Cortex of kidney (tissue), 1 donor: ENCODE measurements at places on chromosomes 11 and 22.

- DNase-seq, result no peak
These were observed 38.5 kb upstream of the NAV2 start for GRCh38 chr11:19673924-19674729.

GRCh38 chr22:33922349-33922681, 2.0 kb upstream of the LARGE1 start:
- no peak for DNase-seq

DNA sequence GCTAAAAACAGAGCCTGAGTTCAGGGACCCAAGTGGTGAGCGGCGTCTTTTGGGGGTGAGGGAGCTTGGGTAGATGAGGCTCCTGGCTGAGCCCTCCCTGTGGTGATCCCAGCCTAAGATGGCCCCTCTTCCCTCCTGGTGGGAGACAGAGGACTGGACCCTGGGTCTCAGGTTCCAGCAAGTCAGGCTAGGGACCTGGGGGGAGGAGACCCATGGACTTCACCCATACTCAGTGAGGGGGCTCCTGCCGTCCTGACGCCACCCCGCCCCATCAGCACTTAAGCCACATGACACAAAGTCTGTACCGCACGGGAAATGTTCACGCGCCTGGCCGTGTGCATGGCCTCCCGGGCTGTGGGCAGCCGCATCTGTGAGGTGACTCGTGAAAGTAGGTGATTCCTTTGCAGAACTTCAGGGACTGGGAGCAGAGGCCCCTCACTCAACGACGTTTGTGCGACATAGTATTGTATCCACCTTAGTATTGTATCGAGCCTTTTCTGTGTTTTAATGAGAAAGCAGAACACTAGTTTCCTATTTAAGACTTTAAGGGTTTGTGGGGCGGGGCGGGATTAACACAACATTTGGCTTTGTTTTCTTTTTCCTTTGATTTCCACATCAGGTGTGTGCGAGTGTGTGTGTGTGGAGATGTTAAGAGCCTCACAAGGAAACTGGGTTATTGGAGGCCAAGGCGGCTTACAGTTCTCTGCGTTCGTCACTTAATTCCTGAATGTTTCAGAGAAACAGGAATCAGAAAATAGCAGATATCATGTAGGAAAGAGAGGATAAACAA, 18.4 kb upstream of the TMEM191C start:
- no peak for DNase-seq

DNA sequence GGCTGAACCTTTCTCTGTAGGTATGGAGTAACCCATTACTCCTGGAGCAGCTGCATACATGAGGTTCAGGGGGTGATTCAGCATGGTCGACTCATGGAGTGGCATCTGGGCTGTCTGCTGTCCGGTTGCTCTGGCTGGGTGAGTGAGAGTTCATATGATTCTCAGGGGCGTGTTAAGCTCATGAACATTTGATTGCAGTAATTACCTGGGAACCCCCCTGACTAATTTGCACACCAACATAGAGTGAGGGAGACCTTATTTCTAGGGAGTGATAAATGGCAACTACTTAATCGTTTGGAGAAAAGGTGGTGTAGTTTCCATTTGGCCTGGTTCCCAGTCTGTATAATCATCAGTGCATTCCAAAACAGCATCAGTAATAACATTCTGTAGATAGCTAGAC, 661.9 kb downstream of the ETS1 start:
- no peak for DNase-seq

GRCh38 chr22:50546326-50547262, 895 bp downstream of the KLHDC7B start:
- no peak for DNase-seq

DNA sequence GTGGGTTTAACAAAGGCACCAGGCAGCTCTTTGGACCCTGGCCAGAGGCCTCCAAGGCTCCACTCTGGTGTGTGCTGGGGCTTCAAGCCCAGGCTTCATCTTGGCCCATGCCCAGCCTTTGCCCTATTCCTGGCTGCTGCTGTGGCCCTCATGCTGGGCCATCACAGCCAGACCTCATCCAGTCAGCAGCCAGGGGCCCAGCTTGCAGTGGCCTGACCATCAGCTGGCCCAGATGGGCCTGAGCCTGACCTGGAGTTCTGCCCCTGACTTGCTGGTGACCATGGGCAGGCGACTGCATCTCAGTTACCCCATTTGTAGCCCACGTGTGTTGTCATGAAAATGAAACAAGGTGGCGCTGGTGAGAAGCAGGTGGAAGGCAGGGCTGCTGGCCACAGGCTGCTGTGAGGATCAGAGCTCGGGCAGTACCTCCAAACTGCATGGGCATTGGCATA, 76.1 kb downstream of the MED15 start:
- DNase-seq, result no peak

- no peak for DNase-seq
These were observed 430.0 kb downstream of the FAM181B start for GRCh38 chr11:82303671-82304070.

DNA sequence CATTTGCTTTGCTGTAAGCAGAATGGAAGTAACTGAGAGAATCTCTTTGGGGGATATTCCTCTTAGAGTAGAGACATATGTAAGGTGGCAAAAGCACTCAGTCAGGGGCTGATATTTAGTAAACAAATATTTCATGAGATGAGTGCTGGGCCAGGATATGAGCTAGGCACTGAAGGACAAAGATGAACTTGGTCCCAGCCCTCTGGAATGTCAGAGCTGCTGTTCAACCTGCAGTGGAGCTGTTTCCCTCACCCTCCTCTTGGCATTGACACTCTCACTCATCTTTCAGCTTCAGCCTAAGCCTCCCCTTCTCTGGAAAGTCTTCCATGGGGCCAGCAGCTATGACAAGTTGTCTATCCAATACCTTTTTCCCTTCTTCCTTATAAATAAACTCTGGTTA, 22.2 kb downstream of the RASSF10 start:
- DNase-seq, result no peak

- DNase-seq, result no peak
These were observed 2.6 kb downstream of the ACER3 start for GRCh38 chr11:76863196-76863777.

- DNase-seq, result no peak
These were observed 71.8 kb upstream of the PAX6 start for GRCh38 chr11:31882951-31883392.

- no peak for DNase-seq
These were observed 777 bp downstream of the LTO1 start for GRCh38 chr11:69674267-69674885.

DNA sequence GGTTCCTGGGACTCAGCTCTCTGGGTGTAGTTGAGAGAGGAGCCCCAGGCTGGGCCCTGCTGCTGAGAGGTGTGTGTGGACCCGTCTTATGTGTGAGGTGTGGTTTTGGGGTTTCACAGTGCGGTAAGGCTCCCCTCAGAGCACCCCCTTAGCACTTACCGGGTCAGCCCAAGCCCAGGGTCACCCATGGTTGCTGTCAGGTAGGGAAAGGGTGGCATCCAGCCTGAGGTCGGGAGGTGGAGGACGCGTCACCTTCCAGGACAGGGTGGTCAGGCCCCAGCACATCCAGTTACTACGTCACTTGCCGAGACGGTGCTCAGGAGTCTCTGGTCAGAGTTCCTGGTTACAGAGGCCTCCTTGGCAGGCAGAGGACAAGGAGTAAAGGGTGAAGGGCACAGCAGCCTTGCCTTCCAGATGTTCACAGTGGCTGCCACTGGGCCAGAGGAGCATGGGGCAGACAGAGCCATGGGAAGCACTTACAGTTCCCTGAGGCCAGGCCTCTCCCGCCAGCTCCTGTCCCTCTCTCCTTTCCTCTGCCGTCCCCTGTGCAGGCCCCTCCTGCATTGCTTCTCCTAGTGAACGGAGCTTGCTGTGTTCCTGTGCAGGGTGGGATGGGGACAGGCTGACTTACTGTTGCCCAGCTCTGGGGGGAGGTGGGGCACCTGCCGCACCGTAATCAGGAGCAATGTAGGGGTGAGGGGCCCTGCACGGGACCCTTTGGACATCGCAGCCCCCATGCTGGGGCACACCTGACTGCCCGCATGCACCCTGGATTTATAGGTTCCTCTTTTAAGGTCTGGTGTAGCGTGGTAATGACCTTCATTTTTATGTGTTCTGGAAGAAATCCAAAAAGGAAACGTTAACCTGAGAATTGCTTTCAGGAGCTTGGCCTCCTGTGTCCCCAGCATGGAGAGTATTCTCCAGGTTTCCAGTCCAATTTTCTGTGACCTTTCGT, 285.9 kb downstream of the TBC1D22A start:
- DNase-seq, result no peak

DNA sequence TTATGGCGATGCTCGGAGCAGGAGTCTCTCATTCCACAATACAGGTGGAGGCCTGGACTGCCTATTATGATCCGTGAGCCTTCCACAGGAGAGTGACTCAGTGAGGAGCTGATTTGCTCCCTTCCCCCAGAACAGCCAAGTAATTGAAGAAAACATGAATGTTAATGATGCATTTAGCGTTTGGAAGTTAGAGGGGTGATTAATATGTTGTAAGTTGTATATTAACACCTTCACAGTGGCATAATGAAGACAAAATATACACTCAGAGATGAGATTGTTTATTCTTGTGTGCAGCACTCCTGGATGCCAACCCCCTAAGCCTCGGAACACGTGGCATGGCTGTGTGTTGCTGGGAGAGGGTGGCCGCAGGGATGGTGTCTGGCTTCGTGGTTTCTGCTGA, 98.6 kb downstream of the GRIK4 start:
- DNase-seq, result no peak

- no peak for DNase-seq
These were observed 49.7 kb upstream of the EIF3D start for GRCh38 chr22:36578619-36579018.

DNA sequence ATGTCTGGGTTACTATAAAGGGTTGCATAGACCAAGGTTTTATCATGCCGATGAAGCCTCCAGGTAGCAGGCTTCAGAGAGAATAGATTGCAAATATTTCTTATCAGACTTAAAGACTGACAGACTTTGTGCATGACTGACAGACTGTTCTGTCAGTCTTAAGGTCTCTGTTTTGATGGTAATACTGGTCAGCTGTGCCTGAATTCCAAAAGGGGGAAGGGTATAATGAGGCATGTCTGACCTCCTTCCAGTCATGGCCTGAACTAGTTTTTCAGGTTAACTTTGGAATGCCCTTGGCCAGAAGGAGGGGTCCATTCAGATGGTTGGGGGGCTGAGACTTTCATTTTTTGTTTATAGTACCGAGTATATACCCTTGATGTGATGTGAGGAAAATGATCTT, 4.7 kb upstream of the KCTD14 start:
- DNase-seq, result no peak

DNA sequence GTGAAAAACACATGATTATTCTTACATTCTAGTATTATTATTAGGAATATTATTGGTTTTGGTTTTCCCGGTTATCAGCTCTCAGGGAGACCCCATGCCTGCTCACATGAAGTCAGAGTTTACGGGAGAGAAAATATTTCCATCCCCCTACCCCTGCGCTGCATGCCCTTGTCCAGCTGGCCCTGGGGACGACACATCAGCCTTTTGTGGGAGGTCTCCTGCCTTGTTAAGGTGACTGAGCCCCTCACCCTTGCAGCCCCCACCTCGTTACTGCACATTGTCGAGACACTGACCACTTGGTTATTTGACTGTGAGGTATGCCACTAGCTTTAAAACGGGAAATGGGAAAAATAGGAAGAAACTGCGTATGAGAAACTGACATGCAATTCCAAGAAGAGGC, 63.0 kb downstream of the PARVG start:
- no peak for DNase-seq

DNA sequence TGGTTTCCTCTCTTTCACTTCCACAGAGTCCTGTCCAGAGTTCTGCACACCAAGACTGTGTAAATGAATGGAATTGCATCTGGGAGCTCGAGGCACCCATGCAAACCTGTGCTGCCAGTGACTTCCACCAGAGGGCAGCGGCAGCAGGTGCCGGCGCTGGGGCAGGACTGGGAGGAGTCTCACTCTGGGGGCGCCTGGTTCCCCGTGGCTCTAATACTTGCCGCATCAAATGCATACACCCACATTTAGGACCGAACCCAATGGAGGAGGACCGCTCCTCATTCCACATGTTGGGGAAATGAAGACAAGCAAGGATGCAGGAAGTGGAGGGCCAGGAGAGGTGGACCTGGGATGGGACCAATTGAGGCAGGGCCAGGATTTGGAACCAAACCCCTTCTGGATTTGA, 1.1 kb upstream of the CD6 start:
- DNase-seq, result no peak

DNA sequence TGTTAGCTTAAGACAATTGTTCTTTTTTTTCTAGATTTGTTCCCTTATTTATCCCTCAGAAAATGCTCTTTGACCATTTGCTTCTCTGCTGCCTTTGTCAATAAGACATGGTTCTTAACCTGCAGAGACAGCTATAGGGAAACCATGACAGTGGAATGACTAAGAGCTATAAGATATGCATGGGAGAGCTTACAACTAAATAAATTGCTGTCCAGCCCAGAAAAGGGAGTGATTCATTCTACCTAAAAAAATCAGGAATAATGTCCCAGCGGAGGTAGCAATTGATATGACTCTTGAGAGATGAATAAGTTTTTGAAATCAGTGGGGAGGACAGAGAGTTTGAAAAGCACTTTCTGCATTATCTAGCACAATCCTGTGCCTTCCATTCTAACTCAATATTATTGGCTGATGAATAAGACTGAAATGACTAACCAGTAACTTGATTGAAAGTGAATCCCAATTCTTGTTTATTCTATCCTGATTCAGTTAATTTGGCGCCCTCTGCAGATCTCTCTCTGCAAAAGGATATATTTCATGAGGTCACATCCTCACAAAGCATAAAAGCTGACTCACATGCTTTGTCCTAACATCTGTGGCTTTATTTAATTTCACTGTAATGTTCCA, 680.5 kb upstream of the API5 start:
- DNase-seq, result no peak

- no peak for DNase-seq
These were observed 10.5 kb upstream of the MGAT3 start for GRCh38 chr22:39446239-39446721.
